Spinal cord (tissue), 10 donors: ENCODE measurements at places on chromosomes 1 and 21. TPM values are rescaled to one million over a fixed set of nuclear protein-coding genes. Genes with fewer than 3 reads are reported as not detected.

DNA sequence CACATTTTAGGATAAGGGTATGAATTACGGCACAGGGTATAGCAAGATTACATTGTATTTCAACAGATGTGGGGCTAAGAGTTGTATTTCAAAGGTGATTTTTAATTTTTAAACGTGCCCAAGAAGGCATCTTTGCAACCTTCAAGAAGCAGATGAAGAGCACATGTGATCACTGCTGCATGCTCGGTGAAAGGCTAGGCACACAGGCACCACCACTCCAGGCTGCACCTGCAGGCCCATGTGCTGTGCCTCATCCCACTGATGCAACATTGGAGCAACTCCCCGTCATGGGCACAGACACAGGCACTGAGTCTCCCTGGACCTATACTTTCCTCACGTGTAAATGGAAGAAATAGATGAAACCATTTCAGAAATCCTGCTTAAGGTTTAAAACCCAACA is 23.5 kb downstream of the UBE2G2 start:
- no peaks in the 10 kb centered on the region for H3K27me3 ChIP-seq
- H3K27ac ChIP-seq: no peak overlapping the region
- peaks cover 8% of the 10 kb centered on the region for H3K4me1 ChIP-seq
- peaks cover 32% of the 10 kb centered on the region for H3K36me3 ChIP-seq

DNA sequence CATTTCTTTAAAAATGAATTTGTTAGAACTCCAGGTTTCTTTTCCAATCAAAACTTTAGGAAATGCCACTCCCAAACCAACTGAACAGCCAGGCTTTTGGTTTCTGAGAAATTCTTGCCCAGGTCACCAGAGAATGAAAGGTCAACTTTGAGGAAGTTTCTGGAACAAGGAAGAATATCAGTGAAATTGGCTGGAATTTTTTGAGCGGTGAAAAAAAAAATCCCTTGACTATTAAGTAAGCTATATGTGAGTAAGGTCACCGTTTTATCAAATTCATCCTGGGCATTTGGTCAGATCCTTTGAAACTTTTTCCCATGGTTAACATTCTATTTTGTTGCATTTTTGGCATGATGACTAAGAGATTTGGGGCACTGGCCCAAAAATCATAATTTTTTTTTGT is 469.3 kb downstream of the LTN1 start:
- no peak overlapping the region for H3K4me3 ChIP-seq
- no peaks in the 10 kb centered on the region for H3K4me1 ChIP-seq
- H3K36me3 ChIP-seq: no peaks in the 10 kb centered on the region
- no peak for DNase-seq

GRCh38 chr1:172980456-172980855 is 70.3 kb downstream of the TNFSF18 start:
- H3K27me3 ChIP-seq: no peaks in the 10 kb centered on the region
- no peak overlapping the region for H3K4me3 ChIP-seq
- no peaks in the 10 kb centered on the region for H3K4me1 ChIP-seq
- H3K27ac ChIP-seq: no peak overlapping the region
- H3K36me3 ChIP-seq: no peaks in the 10 kb centered on the region

DNA sequence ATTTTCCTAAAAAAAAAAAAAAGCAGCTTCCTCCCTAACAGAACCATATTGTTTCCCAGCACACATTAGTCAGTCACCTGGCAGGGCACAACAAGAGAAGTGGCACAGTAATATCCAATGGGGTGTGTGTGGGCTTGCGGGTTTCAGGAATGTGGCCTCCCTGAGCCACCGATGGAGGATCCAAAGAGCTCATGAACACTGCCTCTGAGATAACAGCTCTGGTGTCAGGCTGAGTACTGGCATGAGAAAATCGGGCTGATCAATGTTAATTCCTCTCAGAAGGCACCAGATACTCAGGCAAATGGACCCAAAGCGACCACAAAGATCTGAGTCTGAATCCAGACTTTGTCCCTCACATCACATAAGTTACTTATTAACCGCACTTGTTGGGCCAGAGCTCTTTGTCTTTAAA is 2.2 kb upstream of the LYPD8 start:
- no peak overlapping the region for H3K4me3 ChIP-seq
- no peak for DNase-seq
- H3K27me3 ChIP-seq: no peaks in the 10 kb centered on the region
- no peaks in the 10 kb centered on the region for H3K4me1 ChIP-seq
- no peak overlapping the region for H3K27ac ChIP-seq
- H3K36me3 ChIP-seq: no peaks in the 10 kb centered on the region

- DNase-seq: no peak
- H3K4me3 ChIP-seq: peak overlapping the region; percentile 71
- H3K27ac ChIP-seq: peak overlapping the region; percentile 91
- H3K4me1 ChIP-seq: peaks cover 20% of the 10 kb centered on the region
- no peaks in the 10 kb centered on the region for H3K27me3 ChIP-seq
These were observed 749 bp upstream of the GLUL start for GRCh38 chr1:182392050-182393028.

DNA sequence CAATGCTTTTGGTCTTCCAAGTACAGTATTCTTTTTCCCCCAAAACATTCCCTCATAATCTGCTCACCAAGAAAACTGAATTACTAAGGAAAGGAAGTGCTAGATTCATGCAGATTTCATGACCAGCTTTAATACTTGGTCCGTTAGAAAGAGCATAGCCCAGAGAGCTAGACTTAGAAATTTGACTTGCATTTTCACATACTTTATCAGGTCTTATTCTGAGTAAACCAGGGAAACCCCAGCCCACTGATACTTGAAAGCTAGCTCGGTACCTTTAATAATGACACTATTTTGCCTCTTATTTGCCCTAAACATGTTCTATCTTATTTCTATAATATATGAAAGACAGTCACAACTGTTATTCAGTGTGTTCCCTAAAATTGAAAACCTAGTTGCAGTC is 204.5 kb downstream of the TTLL7 start:
- H3K27me3 ChIP-seq: no peaks in the 10 kb centered on the region

- H3K4me3 ChIP-seq: peak overlapping the region; percentile 99
- no peaks in the 10 kb centered on the region for H3K36me3 ChIP-seq
- no peak for DNase-seq
- H3K27ac ChIP-seq: peak overlapping the region; percentile 100
These were observed 31.2 kb upstream of the CFAP126 start for GRCh38 chr1:161398900-161399256.

DNA sequence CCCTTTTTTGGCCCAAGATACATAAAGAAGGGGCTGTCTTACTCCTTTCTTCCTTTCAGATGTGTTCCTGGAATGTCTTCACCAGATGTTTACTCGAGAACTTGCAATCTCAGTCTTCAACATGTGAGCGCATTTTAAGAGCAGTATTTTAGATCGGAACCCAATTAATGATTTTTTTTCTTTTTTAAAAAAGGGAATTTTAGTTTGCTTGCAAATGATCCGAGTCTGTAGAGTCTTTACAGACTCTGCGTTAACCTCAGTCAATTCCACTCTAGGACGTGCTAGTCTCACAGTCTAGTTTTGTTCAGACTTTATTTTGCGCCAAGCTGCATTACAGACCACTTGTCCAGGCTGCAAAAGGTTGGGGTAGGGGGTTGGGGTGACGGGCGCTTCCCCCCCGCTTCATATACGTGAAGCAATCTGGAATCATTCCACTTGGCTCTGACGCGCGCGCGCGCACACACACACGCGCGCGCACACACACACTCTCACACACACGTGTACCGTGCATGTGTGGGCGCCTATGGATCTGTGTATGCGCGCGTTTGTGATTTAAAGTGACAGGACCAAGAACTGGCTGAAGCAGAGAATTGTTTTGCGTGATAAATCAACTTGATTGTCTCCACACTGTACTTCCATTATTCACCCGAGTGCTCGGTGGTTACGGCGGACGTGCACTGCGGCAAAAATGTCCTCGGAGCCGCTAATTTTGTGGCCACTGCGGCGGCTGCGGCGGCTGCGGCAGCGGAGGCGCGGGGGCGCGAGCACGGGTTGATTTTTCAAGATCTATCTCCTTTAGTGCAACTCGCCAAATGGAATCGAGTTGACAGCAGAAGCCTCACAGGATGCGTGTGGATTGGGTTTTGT is 25.6 kb upstream of the NFIA start:
- peak; percentile 74 for DNase-seq
- peaks cover 12% of the 10 kb centered on the region for H3K27me3 ChIP-seq
- H3K4me1 ChIP-seq: peaks cover 30% of the 10 kb centered on the region
- peak overlapping the region; percentile 95 for H3K27ac ChIP-seq
- H3K36me3 ChIP-seq: no peaks in the 10 kb centered on the region

DNA sequence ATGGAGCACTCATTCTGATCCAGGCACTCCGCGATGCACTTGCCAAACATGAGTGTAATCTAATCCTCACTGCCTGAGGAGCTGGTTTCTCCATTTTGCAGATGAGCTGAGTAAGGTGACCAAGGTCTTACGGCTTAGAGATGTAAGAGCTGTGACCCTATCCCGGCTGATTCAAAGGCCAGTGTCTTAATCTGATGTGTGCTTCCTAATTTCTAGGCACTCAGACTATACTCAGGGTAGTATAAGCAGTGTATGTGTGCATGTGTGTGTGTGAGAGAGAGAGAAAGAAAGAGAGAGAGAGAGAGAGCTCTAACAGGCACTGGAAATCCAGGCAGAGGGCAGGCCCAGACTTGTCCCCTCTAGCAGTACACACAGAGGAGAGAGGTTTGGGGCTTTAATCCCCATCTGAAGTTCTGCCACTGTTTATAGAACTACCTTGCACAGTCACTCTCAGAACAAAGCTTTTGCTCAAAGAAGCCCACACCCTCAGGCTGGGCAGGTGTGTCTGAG is 188.2 kb downstream of the ZBTB18 start:
- H3K4me1 ChIP-seq: peaks cover 3% of the 10 kb centered on the region
- H3K27me3 ChIP-seq: no peaks in the 10 kb centered on the region
- H3K36me3 ChIP-seq: no peaks in the 10 kb centered on the region
- H3K27ac ChIP-seq: no peak overlapping the region
- no peak for DNase-seq
- no peak overlapping the region for H3K4me3 ChIP-seq

DNA sequence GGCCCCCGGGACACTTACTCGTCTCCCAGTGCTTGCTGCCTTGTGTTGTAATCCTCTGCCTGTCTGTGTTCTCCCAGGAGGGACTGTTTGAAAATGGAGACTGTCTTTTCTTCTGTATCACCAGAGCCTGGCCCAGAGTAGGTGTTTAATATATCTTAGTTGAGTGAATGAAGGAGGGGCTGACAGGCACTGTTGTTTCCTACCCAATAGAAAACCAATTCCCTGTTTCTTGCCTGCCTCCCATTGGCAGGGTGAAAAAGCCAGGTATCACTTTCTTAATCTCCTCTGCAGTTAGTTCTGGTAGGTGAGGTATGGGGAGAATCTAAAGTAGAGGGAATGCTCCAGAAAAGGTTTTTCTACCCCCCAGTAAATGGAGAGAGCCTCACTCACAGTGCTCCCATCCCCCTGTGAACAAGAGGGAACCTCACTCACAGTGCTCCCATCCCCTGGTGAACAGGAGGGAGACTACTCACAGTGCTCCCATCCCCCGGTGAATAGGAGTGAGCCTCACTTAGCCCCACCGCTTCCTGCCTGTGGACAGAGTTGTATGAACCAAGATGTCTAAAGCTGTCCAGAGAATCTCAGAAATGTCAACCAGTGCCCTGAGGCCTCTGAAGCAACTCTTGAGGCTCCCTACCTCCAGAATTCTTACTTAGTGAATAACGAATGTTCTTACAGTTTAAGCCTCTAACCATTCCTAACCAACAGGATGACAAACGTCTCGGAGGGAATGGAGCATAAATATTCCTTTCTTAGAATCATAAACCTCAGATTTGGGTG is at the start of gene GJA5:
Gene GJA5 (minus strand): TSS at position 122 of the 780 bp plus-strand sequence. CDS start 1,364 bp downstream, outside the sequence.
- no peaks in the 10 kb centered on the region for H3K36me3 ChIP-seq
- H3K27me3 ChIP-seq: no peaks in the 10 kb centered on the region
- H3K27ac ChIP-seq: no peak within 1 kb of the TSS
- no peak within 1 kb of the TSS for H3K4me3 ChIP-seq
- H3K4me1 ChIP-seq: peaks cover 7% of the 10 kb centered on the region
- DNase-seq: no peak

DNA sequence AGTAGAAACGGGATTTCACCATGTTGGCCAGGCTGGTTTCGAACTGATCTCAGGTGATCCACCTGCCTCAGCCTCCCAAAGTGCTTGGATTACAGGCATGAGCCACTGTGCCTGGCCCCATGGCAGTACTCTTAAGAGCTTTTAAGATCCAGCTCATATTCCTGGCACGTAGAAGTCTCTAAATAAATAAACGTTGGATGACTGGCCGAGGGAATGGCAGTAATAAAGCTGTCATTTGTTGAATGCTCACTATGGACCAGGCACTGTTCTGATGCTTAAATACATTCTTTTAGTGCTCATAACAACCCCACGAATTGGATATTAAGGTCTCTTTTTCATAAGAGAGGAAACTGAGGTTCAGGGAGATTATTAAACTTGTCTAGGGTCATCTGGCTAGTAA is 20.9 kb downstream of the UBIAD1 start:
- no peak overlapping the region for H3K4me3 ChIP-seq
- H3K27me3 ChIP-seq: no peaks in the 10 kb centered on the region
- peaks cover 22% of the 10 kb centered on the region for H3K36me3 ChIP-seq
- peaks cover 11% of the 10 kb centered on the region for H3K4me1 ChIP-seq
- no peak overlapping the region for H3K27ac ChIP-seq

Gene TEX38
- not detected for total RNA-seq

Gene ANKRD34A
- 1.6 TPM for total RNA-seq
